ENCODE measurements at places on chromosomes 5 and 9. TPM values are rescaled to one million over a fixed set of nuclear protein-coding genes. Genes with fewer than 3 reads are reported as not detected.

DNA sequence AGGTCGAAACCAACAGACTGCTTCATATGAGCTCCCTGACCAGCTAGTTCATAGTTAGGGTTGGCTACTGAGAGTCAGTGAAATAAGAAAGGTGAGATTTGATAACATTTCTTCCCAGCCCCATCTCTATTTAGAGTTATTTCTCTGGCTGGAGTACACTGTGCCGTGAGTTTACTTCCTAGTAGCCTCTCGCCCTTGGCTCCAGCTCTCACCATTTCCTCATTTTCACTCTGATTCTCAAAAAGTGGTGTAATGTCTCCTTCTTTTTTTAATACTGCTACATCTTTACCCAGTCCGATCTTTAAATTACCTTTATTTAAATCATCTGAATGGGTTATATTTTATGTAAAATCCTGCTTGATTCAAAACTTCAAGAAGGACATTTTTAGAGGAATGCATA is 100.4 kb upstream of the FAM174A start:
- no peak for DNase-seq

DNA sequence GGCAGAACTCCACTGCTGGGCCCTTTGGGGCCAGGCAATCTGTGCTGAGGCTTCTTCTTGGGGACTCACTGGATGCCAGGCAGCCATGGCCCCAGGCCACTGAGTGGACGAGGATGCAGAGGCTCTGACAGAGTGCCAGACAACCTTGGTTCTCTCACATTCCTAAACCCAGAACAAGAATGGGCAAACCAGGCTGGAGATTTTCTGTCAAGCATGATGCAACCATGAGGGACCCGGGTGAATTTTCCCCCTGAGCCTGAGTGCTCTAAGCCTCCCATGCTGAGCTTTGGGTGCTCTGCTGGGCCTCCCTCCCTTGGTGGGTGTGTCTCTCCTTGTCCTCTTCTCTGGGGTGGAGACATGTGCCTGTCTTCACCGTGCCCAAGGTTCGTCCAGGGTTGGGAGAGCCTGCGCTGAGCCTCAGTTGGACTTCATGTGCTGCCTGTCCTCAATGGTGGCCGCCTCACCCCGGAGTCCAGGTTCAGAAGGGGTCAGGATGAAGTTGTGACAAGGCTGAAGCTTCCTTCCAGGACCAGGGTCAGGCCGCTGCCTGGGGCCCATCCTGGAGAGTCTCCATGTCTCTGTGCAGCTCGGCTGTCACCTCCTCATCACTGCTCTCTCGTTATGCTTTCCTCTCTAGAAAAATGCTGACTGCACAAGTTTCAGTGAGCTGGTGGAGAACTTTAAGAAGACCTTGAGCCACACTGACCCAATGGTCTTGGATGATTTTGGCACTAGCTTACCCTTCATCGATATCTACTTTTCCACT is 24.1 kb downstream of the PITX1 start:
- no peak for DNase-seq

The PPWD1 gene
- 18.7 TPM for total RNA-seq

The SUSD3 gene
- total RNA-seq: 1.4 TPM

DNA sequence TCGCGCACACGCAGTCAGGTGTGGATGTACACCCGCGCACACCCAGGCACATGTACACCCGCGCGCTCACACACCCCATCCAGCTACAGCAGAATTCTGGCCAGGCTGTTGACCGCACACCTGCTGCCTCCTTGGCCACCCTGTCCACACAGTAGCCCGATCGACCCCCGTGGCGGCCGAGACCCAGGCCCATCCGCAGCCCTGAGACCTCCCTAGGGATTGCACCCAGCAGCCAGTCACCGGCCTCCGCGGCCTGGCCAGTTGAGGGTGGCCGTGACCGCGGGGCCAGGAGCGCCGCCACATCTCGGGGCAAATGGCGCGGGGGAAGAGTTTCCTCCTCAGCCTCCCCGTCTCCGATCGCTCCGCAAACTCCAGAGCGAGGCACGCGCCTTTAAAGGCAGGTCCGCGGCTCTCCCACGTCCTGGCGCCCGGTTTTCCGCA is 774 bp upstream of the ADAMTS16 start:
- DNase-seq: no peak

DNA sequence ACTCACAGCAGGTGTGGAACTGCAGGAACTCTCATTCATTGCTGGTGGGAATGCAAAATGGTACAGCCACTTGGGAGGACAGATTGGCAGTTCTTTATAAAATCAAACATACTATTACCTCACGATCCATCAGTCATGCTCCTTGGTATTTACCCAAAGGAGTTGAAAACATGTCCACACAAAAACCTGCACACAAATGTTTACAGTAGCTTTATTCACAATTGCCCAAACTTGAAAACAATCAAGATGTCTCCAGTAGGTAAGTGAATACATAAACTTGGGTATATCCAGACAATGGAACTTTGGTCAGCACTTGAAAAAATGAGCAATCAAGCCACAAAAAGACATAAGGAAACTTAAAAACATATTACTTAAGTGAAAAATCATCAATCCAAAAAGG is 215.5 kb downstream of the IRX1 start:
- DNase-seq: no peak

GRCh38 chr9:131735238-131736128 is 4.4 kb downstream of the RAPGEF1 start:
- DNase-seq: no peak

GRCh38 chr5:89546657-89547056 is 663.7 kb upstream of the MEF2C start:
- DNase-seq: no peak

DNA sequence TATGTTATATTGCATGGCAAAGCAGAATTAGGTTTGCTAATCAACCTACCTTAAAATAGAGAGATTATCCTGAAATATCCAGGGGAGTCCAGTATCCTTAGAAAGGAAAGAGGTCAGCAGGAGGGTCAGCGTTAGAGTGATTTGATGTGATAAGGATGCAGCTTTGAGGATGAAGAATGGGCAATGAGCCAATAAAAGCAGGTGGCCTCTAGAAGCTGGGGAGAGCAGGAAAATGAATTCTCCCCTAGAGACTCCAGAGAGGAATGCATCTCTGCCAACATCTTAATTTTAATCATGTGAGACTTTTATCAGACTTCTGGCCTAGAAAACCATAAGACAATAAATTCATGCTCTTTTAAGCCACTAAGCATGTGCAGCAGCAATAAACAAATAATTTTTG is 65.7 kb upstream of the SYK start:
- DNase-seq: no peak

GRCh38 chr9:27377147-27377807 is 80.3 kb upstream of the EQTN start:
- DNase-seq: no peak

- DNase-seq: no peak
Measured at GRCh38 chr9:92970467-92970923, 23.2 kb downstream of the FGD3 start.

The SLC25A2 gene
- total RNA-seq: 0.29 TPM

The SPATA31C1 gene
- total RNA-seq: 0.14 TPM

DNA sequence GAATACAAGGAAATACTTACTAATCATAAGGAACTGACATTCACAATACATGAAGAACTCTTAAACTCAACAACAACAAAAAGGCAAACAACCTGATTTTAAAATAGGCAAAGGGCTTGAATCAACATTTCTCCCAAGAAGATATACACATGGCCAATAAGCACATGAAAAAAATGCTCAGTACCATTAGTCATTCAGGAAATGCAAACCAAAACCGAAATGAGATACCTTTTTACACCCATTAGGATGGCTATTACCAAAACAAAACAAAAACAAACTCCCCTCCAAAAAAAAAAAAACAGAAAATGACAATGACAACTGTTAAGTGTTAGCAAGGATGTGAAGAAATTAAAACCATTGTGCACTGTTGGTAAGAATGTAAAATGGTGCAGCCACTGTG is 104.1 kb upstream of the ZNF462 start:
- DNase-seq: no peak

DNA sequence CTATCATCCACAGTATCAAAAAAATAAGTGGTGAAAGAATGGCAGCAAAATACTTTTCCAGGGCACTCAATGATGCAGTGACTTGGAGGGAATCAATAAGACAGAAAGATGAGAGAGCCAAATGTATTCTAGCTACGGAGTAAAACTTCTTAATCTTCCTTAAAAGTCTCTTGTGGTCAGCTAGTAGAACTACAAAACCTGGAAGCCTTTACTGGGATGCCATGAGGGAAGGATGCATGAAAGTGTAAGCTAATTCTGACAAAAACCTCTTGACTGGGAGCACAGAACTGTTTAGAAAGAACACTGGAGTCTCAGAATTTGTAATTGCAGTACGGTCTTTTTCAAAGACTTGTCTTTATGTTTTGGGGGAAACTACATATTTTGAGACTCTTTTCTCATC is 432.8 kb upstream of the PTPRD start:
- no peak for DNase-seq

The LCN6 gene
- total RNA-seq: not detected
